ENCODE measurements at places on chromosomes 16 and 17. TPM values are rescaled to one million over a fixed set of nuclear protein-coding genes. Genes with fewer than 3 reads are reported as not detected.

The CCDC200 gene
- total RNA-seq, result not detected

The SLFN12L gene
- not detected for total RNA-seq

- no peaks in the 10 kb centered on the region for H3K4me1 ChIP-seq
- DNase-seq, result no peak
- H3K4me3 ChIP-seq, result no peak overlapping the region
Observed at GRCh38 chr17:14826358-14826757, 438.8 kb downstream of the PMP22 start.

The ACSM2A gene
- 0.14 TPM for total RNA-seq

DNA sequence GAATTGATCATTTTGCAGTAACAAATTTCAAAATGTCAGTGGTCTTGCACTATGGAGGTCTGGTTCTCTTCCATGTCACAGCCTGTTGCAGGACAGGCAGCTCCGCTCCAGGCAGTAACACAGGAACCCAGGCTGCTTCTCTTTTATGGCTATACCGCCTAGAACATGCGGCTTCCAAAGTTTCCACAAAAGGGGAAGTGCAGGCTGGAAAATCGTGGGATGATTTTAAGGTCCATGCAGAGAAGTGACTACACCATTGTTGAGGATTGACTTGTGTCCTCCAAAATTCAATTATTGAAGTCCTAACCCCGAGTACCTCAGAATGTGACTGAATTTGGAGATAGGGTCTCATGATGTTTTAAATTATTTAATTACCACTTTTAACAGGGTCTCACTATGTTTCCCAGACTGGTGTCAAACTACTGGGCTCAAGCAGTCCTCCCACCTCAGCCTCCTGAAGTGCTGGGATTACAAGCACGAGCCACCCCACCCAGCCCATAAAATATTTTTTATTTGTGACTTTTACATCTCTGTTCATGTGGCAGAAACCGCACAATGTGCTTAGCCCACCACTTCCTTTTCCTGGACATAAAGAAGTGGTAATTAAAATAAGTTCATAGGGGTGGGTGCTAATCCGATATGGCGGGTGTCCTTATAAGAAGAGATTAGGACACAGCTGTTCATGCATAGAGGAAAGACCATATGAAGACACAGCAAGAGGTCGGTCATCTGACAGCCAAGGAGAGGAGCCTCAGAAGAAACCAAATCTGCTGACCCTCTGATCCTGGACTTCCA, 279.2 kb upstream of the RPL38 start:
- no peaks in the 10 kb centered on the region for H3K36me3 ChIP-seq
- no peak overlapping the region for H3K4me3 ChIP-seq
- H3K27ac ChIP-seq, result no peak overlapping the region
- H3K27me3 ChIP-seq, result no peaks in the 10 kb centered on the region
- no peaks in the 10 kb centered on the region for H3K4me1 ChIP-seq
- no peak for DNase-seq

DNA sequence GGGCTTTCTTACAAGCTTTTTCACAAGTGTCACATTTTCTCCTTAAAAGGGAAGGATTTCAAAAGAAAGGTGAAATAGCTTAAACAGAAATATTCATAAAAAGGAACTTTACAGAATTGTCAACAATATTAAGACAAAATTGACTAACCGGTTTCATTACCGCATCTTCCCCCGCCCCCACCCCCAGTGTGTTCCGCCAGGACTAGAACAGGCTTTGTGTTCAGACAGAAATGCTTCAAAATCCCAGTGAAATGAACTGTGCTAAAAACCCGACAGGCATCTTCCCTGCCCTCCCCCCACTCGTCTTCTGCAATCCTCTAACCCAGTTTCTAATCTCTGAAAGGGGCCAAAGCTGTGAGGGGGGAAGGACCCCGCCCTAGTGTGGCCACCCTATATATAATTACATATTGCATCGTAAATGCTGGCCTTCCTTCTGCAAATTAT, 990 bp upstream of the ROGDI start:
- H3K27me3 ChIP-seq, result no peaks in the 10 kb centered on the region
- H3K27ac ChIP-seq, result no peak overlapping the region
- H3K4me3 ChIP-seq, result peak overlapping the region; percentile 71
- H3K36me3 ChIP-seq, result peaks cover 14% of the 10 kb centered on the region
- DNase-seq, result no peak

GRCh38 chr16:2487903-2488531, 13.1 kb downstream of the TBC1D24 start:
- no peaks in the 10 kb centered on the region for H3K27me3 ChIP-seq
- no peak overlapping the region for H3K27ac ChIP-seq
- no peaks in the 10 kb centered on the region for H3K36me3 ChIP-seq
- no peak overlapping the region for H3K4me3 ChIP-seq

DNA sequence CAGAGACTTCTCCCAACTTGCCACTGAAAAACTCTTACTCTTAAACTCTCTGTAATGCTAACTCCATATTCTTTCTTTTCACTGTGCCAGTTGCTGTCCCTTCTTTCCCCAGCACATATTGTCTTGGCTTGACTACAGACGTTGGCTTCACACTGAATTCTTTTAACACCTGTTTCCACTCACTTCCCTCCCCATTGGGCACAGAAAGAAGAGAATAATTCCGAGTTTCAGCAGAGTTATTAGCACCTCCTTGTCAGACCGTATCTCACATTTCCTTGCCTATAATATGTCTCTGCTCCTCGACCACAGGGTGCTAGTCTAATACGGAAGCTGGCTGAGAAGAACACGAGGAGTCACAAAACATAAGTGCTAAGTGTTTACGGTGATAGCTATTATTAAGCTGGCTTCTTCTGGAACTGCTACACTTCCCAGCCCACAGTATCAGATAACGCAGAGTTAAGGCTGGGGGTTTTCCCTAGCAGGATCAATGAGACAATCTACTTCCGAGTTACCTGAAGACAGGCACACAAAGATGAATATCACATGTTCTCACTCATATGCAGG, 188.5 kb upstream of the CDH8 start:
- no peaks in the 10 kb centered on the region for H3K36me3 ChIP-seq
- no peak for DNase-seq
- H3K27ac ChIP-seq, result no peak overlapping the region
- no peaks in the 10 kb centered on the region for H3K27me3 ChIP-seq

GRCh38 chr16:28106467-28107215, 43.1 kb upstream of the GSG1L start:
- no peak for DNase-seq
- H3K27me3 ChIP-seq, result no peaks in the 10 kb centered on the region
- no peak overlapping the region for H3K4me3 ChIP-seq

The SMIM22 gene
- total RNA-seq, result not detected

- H3K4me3 ChIP-seq, result no peak overlapping the region
- DNase-seq, result no peak
- no peaks in the 10 kb centered on the region for H3K36me3 ChIP-seq
- no peak overlapping the region for H3K27ac ChIP-seq
- no peaks in the 10 kb centered on the region for H3K27me3 ChIP-seq
Observed at GRCh38 chr17:66704858-66705520, 129.9 kb upstream of the CACNG5 start.

The CACNG1 gene
- not detected for total RNA-seq

GRCh38 chr17:28065706-28066105, 23.2 kb downstream of the NLK start:
- no peaks in the 10 kb centered on the region for H3K4me1 ChIP-seq
- no peak overlapping the region for H3K4me3 ChIP-seq
- no peak overlapping the region for H3K27ac ChIP-seq
- no peaks in the 10 kb centered on the region for H3K36me3 ChIP-seq

DNA sequence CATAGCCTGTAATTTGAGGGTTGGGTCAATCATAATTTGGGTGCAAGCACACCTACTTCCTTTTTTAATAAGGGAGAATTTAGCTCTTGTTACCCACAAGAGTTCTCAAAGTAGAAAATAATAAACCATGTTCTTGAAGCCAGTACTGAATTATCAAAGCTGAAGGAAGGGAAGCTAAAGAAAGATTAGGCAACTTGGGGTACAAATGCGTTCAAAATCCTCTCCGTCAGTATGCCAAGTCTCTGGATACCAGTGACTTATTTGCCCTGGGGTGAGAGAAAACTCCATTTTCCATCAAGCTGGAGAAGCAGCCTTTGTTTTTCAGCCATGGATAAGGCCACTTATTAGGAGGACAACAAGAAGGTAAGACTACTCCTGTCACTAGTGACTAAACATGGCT, 23.5 kb upstream of the DHRS13 start:
- no peak for DNase-seq
- H3K27me3 ChIP-seq, result no peaks in the 10 kb centered on the region
- H3K27ac ChIP-seq, result peak overlapping the region; percentile 9
- peaks cover 23% of the 10 kb centered on the region for H3K4me1 ChIP-seq
- no peak overlapping the region for H3K4me3 ChIP-seq

The ABCA10 gene
- total RNA-seq, result 0.75 TPM

GRCh38 chr16:4345836-4346781, 5.0 kb downstream of the PAM16 start:
- no peak overlapping the region for H3K4me3 ChIP-seq
- no peak overlapping the region for H3K27ac ChIP-seq
- H3K27me3 ChIP-seq, result no peaks in the 10 kb centered on the region
- no peaks in the 10 kb centered on the region for H3K4me1 ChIP-seq

DNA sequence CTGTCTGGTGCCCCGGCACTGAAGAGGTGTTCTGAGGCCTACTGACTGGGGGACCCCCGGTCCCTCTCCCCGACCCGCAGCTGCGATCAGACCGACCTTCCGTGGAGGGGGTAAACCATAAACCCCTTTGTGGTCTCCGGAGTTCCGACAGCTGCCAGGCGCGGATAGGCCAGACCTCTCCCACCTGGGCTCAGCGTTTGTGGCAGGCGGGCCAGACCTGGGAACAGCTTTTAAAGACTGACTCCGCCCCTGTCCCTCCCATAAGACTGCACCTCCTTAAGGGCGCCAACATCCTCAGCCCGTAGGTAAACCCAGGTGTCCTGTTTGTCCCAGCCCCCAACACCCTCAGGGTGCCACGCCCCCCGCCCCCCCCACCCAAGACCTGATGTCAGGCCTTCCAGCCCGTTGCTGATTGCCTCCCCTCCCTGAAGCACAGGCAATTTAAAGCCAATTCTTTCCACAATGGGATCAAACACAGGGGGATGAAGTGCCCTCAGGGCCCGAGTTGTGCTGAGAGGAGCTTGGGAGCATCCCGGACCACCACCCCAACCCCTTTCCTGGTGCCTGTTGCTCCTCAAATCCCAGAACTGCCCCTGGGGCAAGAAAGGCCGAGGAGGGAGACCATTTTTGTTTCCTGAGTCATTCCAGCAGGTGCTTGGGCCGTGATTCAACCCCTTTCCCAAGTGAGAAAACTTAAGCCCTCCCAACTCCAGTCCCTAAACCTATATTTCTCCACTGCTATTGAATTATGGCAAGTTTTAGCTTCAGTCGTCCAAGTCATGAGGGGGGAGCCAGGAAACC, at the start of gene SOX15:
Gene SOX15 (minus strand): TSS at position 204 of the 801 bp plus-strand sequence. CDS start 418 bp downstream, outside the sequence.
- H3K4me3 ChIP-seq, result no peak within 1 kb of the TSS
- peaks cover 25% of the 10 kb centered on the region for H3K36me3 ChIP-seq
- H3K27me3 ChIP-seq, result no peaks in the 10 kb centered on the region
- DNase-seq, result peak; percentile 35
- peaks cover 50% of the 10 kb centered on the region for H3K4me1 ChIP-seq

DNA sequence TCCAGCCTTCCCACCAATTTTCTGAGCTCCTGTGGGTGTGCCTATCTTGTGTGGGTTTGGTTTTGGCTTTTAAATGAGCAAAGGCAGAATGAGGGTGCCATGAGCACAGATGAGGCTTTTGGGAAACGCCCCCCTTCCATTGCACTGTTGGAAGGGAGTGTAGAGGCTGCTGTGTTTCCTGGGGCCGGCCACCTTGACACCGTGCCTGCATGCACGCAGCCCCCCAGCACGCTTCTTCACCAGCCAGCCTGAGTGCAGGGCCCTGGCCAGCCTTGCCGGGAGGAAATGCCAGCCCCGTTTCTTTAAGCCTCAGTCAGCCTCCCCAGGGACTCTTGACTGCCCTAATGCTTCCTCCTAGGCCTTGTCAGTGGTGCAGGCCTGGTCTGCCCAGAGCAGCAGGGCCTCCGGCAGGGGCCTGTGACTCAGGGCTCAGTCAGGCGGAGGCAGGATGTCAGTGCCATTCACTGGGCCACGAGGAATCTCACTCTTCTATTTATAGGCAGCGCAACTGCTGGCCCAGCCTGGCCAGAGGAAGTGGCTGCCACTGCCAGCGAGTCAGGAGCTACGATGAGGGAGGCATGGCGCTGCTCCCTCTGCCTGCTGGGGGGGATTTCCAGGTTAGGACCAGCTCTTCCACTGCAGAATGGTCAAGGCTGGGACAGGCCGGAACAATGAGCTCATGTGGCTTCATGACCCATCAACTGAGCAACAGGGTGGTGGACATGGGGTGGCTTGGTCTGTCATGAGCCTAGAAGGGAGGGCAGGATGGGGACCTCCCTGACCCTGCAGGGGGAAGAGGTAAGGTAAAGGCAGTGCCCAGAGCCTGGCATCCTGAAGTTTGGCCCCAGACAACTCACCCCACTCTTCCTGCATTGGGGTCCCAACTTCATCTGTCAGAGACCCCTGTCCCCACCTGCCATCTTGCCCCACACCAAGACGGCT, 205.2 kb downstream of the RAB11FIP4 start:
- H3K27ac ChIP-seq, result peak overlapping the region; percentile 90
- H3K36me3 ChIP-seq, result peaks cover 16% of the 10 kb centered on the region
- peak; percentile 98 for DNase-seq
- no peaks in the 10 kb centered on the region for H3K27me3 ChIP-seq
- peaks cover 64% of the 10 kb centered on the region for H3K4me1 ChIP-seq

DNA sequence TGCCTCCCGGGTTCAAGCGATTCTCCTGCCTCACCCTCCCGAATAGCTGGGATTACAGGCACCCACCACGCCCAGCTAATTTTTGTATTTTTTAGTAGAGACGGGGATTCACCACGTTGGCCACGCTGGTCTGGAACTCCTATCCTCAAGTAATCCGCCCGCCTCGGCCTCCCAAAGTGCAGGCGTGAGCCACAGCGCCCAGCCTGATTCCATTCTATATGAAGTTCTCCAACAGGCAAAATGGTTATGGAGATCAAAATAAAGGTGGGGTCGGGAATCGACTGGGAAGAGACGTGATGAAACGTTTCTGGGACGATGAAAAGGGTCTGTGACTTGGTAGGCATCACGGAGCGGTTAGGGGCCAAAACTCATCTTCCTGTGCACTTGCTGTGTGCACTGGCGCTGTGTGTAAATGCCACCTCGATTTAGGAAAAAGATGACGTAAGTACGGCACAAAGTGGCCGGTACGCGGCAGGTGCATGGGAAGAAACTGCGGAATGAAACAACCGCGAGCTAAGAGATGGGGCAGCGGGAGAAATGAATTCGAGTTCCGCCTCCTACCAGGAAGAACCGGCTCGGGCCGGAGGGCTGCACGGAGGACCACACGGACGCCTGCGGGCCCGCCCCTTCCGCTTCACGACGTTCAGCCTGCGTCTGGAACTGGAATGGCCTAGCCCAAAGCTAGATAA, 1.6 kb downstream of the TP53 start:
- H3K4me1 ChIP-seq, result peaks cover 23% of the 10 kb centered on the region
- no peaks in the 10 kb centered on the region for H3K36me3 ChIP-seq
- peak overlapping the region; percentile 99 for H3K4me3 ChIP-seq
- peak overlapping the region; percentile 99 for H3K27ac ChIP-seq
- peak; percentile 88 for DNase-seq

GRCh38 chr17:73560661-73561060, 83.6 kb downstream of the SDK2 start:
- no peak overlapping the region for H3K27ac ChIP-seq
- no peaks in the 10 kb centered on the region for H3K36me3 ChIP-seq
- no peak for DNase-seq
- H3K4me1 ChIP-seq, result no peaks in the 10 kb centered on the region
- no peaks in the 10 kb centered on the region for H3K27me3 ChIP-seq
- H3K4me3 ChIP-seq, result no peak overlapping the region

Data from astrocyte (in vitro differentiated cells and primary cell).